EH (cell line): ENCODE measurements at places on chromosomes 6 and 20.

- DNase-seq: no peak
These were observed 164.0 kb downstream of the FOXC1 start for GRCh38 chr6:1773700-1774099.

DNA sequence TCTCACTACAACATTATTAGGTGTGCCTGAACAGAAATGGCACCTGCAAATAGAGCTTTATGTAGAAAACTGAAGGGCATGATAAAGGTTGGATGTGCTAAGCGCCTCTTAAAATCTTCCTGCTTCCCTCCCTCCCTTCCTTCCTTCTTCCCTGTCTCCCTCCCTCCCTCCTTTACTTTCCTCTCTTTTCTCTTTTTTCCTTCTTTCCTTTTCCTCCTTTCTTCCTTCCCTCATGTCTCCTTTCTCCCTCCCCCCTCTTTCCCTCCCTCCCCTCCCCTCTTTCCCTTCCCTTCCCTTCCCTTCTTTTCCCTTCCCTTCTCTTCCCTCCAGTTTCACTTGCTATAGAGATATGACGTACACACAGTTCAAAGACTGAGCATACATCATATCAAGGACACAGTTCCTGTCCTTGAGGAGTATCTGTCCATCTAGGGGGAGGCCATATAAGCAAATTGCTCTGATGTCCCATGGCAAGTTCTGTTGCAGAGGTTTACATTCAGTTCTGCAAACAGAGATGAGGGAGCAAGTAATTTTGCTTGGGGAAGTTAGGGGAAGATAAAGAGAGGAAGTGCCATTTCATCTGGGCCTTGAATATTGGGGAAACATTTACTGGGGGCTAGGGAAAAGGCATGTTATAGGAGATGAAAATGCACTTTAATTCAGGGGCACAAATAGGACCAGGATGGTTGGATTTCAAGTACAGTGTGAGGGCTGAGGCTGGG lies 79.0 kb upstream of the EEF1E1 start:
- DNase-seq: no peak

DNA sequence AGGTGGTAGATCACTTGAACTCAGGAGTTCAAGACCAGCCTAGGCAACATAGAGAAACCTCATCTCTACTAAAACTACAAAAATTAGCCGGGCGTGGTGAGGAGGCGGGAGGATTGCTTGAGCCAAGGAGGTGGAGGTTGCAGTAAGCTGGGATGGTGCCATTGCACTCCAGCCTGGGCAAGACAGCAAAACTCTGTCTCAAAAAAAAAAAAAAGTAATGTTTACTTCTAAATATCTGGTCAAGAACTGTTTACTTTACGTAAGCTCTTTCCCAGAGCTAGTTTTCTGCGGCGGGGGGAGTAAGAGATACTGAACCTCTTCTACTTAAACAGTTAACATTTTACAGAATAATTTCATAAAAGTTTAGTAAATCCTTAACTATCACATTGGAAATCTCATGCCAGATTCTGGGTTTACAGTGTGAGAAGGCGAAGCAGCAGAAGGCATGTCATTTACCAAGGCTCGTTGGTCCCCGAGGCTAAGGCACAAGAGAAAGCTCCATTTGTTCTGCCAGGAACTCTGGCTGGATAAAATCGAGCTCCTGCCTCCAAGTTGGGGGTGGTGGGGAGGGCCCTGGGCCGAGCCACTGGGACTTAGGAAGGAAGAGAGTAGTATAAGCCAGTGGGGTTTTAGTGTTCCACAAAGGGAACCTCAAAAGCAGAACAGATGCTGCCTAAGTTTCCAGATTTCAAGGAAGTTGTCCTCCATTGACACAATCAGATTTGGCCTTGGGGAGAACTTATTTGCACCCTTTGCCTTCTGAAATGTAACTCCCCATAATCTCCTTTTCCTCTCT lies 41.7 kb downstream of the ARFGEF2 start:
- DNase-seq: no peak

- DNase-seq: peak; percentile 3
These were observed at the start of gene HLA-DRB5 for GRCh38 chr6:32529697-32530430. Gene HLA-DRB5, minus strand, starts transcription at chr6:32530287. Its CDS starts 63 bp downstream, at chr6:32530224.

DNA sequence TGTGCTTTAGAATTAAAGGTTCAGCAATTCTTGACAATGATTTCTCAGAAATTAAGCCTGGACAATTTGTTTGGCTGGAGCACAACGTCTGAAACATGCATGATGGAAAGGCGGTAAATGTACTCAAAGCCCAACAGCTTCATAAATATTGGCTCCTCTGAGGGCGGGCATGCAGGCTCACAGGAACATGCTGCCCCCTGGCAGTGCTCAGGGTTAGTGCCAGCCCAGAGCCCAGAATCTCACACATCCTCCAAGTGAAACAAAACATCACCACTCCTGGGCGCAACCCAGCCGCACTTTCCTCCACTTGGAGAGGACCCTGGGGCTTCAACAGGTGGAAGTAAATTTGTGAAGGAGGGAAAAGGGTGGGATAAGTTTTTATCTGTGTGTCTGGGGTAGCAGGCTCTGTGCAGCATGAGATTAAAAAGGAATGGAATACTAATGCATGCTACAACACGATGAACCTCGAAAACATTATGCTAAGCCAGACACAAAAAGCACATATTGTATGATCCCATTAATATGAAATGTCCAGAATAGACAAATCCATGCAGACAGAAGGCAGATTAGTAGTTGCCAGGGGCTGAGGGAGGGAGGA lies 54.1 kb upstream of the PTPRT start:
- no peak for DNase-seq

- no peak for DNase-seq
These were observed 191.4 kb downstream of the REV3L start for GRCh38 chr6:111291336-111292259.

GRCh38 chr6:165910184-165910966 lies 247.3 kb upstream of the PDE10A start:
- no peak for DNase-seq

GRCh38 chr20:1918491-1919165 lies 23.4 kb downstream of the SIRPA start:
- DNase-seq: no peak

DNA sequence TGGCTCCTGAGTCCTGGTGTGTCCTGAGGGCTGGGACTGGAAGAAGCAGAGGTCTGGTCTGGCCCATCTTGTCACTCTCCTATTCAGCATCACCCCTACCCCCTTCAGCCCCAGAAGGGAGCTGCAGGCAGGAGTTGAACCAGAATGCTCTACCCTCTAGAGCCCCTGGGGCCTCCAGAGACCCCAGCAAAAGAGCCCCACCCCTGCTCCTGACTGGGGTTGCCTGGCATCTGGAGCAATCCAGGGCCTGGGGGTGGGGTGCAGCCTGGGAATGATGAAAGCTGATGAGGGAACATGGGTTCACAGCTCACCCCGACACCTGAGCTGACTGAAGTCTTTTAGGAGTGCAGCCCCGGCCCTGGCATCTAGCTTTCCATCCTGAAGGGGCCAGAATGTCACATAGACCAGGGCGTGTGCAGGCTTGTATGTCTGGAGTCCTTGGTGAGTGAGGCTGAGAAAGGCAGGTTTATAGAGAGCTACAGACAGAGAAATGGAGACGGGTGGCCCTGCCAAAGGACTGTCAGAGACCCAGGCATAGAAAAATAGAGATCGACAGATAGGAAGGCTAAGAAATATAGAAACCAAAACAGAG lies 12.2 kb downstream of the FGD2 start:
- no peak for DNase-seq

DNA sequence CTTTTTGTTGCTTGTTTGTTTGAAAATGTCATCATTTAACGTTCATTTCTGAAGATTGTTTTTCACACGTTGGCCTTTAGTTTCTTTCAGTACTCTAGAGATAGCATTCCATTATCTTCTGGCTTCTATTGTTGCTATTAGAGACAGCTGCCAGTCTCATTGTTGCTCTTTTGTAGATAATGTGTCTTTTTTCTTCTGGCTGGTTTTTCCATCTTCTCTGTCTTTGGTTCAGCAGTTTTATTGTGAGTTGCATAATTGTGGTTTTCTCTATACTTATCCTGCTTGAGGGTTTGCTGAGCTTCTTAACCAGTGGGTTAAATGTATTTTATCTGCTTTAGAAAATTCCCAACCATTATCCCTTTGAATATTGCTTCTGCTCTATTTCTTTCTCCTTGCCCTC lies 23.2 kb upstream of the AIG1 start:
- peak; percentile 8 for DNase-seq

DNA sequence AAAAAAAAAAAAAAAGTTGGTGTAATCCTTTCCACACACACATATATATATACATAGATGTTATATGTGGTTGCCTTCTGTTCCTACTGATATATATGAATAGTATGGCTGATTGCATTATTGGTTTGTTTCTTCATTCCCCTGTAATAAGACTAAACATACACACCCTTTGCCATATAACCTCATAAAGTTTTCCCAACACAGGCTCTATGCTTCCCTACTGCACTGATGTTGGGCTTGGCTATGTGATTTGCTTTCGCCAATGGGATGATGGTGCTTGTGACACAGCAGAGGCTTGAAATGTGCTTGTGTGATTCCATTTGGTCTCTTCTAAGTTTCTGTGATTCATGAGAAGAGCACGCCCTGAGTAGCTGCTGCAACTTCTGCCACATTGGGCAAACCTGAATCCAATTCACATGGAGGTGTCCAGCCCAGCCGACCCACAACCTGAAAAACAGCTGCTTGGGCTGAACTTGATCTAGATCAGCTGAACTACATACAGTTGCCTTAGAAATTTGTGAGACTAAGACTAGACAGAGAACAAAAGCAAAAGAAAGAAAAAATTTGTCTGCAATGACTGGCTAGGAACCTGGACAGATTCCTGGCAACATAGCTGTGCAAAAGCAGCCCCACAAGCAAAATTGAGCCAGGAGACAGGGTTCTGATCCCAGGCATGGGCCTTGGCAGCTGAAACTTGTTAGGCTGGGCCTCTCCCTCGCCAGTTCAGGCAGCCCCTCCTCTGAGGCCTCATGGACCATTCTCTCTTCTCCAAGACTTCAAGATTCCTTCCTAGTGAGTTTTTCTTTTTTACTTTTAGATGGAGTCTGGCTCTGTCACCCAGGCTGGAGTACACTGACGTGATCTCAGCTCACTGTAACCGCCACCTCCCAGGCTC lies 13.4 kb upstream of the TBC1D20 start:
- no peak for DNase-seq

DNA sequence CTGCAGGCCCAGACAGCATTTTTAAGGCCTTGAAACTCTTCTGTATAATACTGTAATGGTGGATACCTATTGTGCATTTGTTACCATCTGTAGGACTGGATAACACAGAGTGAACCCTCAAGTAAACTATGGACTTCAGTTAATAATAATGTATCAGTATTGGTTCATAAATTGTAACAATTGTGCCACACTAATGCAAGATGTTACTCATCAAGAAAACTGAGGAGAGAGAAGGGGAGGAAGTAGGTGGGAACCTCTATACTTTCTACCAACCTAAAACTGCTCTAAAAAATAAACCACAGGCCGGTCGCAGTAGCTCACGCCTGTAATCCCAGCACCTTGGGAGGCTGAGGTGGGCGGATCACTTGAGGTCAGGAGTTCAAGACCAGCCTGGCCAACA lies 10.8 kb downstream of the MAPK13 start:
- DNase-seq: no peak

GRCh38 chr6:69627625-69628024 lies 169.2 kb downstream of the LMBRD1 start:
- no peak for DNase-seq

- DNase-seq: no peak
These were observed 87.0 kb upstream of the MAN1A1 start for GRCh38 chr6:119436583-119436982.

DNA sequence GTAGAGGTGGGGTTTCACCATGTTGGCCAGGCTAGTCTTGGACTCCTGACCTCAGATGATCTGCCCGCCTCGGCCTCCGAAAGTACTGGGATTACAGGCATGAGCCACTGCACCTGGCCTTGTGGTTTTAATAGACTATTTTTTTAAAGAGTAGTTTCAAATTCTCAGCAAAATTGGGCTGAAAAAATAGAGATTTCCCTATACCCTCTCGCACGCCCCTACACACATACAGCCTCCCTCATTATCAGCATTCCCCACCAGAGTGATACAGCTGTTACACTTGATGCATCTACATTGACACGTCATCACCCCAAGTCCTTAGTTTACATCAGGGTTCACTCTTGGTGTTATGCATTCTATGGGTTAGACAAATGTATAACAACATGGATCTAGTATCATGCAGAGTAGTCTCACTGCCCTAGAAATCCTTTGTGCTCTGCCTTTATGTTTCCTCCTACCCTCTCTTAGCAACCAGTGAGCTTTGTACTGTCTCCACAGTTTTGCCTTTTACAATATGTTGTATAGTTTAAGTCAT lies 103.6 kb downstream of the CDYL start:
- DNase-seq: no peak

DNA sequence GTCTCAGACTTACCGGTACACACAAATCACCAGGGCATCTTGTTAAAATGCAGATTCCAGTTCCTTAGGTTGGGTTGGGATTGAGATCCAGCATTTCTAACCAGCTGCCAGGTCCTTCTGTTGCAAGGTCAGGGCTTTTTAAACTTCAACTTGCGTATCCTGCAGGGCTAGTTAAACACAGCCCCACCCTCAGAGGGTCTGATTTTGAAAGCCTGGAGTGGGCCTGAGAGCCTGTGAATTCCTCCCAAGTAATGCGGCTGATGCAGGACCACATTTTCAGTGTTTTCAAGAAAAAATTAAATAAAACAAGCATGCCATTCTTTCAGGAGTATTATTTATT lies 65.3 kb downstream of the MKKS start:
- DNase-seq: no peak

DNA sequence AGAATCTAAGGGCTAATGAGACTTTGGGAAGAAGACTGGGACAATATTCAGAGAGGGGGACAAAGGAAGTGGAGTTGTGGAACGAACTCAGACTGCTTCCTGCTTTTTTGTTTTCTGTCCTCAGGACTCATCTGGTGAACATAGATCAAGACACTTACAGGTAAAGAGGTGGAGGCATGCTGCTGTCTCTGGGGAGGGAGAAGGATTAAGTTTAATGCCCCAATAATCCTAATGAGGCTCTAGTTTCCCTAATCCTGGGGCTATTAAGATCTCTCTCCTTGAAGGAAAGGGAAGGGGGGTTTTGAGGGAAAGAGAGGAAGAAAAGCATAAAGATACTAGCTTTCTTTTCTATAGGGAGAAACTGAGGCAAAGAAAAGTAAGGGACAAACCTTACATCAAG lies 4.6 kb downstream of the MSH5 start:
- no peak for DNase-seq

DNA sequence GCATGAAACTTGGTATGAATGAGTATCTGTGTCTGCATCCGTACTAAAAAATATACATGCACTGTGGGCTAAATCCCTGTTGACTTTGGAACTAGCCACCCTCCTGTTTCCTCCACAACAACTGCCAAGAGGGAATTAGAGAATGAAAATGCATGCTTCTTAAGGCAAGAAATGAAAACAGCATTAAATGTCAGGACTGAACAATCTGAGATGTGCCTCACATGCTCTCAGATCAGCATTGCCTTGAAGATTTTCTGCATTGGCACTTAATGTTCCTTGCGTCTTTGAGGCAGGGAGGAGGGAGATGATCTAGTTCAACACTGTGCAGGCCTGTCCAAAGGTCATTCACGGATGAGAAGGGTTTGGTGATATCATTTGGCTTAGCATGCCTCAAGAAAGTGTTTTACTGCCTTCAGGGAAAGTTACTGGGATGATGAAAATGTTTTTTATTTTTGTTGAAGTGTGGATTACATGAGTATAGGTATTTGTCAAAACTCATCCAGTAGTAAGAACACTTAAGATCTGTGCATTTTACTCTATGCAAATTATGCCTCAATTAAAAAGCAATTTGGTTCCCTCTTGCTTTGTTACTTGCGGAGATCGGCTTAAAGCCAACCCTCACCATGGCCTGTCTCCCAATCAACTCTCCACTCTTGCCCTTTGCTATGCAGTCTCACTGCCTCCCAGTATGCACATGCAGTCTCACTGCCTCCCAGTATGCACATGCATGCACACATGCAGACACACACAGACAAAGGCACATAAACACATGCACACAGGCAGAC lies 47.5 kb upstream of the RIN2 start:
- DNase-seq: peak; percentile 43

- DNase-seq: no peak
These were observed 74.8 kb upstream of the BMP2 start for GRCh38 chr20:6692566-6693173.
